ENCODE measurements at places on chromosomes 13 and 19.

- DNase-seq: no peak
Observed at GRCh38 chr13:21913010-21913409, 242.1 kb downstream of the FGF9 start.

GRCh38 chr13:25166306-25166705 lies 5.8 kb downstream of the AMER2 start:
- no peak for DNase-seq

GRCh38 chr19:13164343-13165161 lies 14.3 kb downstream of the IER2 start:
- DNase-seq: no peak

DNA sequence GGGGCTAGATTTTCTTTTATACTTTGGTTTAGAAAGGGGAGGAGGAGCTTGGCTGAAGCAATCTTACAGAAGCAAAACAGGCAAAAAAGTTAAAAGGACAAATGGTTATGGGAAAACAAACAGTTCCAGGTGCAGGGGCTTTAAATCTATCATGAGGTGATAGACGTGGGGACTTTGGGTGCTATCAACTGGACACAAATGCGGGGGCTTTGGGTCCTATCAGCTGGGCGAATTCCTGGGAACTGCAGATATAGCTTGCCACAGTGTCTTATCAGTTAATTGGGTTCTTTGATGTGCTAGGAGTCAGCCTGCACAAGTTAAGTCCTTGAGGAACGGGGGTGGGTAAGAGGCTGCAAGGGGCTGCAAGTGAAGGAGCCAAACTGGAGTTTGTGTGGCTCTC lies 260.6 kb downstream of the TUBA3C start:
- no peak for DNase-seq

DNA sequence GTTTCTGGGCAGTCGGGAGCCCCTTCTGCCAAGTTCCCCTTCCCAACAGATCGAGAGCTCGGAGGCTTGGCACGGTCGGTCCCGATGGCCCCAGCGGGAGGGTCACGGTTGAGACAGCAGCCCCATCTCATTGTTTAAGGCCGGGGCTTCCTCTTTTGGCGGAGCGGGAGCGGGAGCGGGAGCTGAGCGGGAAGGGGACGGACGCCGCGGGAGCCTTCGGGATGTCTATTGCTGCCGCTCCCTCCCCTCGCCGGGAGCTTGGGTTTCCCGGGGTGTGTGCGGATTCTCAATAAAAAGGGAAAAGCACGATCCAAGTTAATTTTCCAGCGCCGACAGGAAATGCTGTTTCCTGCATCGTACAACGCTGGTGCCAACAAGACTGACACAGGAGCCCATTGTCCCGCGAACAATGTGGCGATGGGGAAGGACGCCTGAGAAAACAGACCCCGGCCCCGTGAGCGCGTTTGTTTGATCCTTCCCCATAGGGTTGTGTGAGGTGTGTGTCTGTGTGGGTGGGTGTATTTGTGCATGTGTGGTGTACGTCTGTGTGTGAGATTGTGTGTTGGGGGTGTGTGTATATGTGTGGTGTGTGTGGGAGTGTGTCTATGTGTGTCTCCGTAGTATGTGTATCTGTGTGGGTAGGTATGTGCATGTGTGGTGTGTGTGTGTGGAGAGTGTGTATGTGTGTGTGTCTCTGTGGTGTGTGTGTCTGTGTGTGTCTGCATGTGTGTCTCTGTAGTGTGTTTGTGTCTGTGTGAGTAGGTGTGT lies 36.3 kb upstream of the FLT1 start:
- DNase-seq: no peak

DNA sequence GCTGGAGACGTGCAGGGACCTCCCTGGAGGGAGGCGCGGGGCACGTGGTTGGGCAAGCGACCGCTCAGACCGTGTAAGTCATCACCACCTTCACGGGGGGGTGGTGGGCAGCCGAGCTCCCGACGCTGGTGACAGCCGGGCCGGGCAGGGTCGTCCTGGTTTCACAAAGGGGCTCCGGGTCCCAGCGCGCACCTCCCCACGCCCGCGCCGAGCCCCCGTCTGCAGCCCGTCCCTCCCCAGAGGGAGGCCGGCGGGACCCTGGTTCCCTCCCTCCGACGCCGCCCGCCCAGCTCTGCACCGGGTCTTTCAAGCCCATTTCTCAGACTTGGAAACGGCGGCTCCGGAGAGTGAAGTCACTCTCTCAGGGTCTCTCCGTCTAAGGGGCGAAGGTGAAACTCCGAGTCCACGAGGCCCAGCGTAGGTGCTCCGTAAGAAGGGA lies 729 bp upstream of the ARID3A start:
- DNase-seq: peak; percentile 41

- DNase-seq: no peak
Observed at GRCh38 chr19:10640361-10640760, 13.8 kb upstream of the ILF3 start.

- DNase-seq: no peak
Observed at GRCh38 chr13:80140685-80141084, 200.2 kb downstream of the SPRY2 start.

GRCh38 chr19:46043519-46043918 lies 2.7 kb upstream of the IGFL4 start:
- no peak for DNase-seq

DNA sequence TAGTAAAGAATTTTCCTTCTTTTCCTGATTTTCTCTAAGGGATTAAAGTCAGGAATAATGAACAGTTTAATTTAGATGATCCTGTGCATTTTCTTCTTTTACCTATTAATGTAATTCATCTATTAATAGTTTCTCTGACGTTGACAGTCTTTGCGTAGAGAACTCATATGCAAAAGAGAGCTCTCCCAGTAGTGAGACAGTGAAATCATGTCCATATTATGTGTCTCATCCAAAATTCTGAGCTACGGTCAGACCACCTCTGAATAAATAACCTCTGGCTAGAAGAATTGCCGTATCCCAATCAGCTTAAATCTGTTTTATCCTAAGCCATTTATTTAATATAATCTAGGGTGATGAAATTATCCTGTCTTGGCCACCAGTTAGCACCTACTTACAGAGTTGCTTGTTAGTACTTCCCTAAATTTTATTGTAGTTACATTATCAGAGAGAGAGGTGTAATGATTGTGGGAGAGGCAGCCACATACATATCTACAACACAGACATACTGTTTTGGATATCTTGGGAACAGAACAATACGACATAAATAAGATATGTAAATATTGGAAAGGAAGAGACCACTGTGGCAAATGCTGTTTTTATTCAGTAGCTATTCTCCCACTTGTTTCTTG lies 30.7 kb downstream of the PDS5B start:
- no peak for DNase-seq

- no peak for DNase-seq
Observed at GRCh38 chr19:36916991-36917390, 859 bp downstream of the ZNF568 start.

DNA sequence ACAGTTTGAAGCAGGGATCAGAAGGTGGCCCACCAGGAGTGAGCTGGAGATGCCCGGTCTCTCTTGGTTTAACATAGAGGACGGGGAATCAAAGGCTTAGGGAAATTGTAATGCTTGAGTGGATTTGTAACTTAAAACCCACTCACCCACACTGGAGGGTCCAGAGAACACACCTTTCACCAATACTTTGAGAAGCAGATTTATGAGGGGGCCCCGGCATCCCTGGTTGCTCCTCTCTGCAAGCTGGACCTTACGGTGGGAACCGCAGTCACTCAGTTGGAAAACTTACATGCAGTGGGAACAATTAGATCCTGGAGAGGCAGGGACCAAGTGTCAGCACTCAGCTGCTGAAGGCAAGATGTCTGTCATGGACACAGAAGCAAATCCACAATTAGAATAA lies 20.5 kb downstream of the PPP5C start:
- DNase-seq: no peak

DNA sequence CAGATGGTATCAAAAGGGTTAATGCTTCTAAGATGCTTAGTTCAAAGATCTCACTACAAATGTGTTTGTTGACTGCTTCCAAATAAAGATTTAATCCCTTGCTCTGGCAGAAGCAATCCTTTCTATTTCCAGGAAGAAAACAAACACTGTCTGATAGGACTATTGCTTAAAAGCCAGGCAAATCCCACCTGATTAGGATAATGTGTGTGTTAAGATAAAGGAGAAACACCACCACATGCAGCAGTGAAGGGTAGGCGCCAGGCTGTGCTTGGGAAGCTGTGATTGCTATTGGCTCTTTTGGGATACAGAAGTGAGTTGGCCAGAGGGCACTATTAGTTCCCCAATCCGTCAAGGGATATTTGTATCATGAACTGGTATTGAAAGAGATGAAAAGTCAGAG lies 62.8 kb upstream of the LRCH1 start:
- no peak for DNase-seq

DNA sequence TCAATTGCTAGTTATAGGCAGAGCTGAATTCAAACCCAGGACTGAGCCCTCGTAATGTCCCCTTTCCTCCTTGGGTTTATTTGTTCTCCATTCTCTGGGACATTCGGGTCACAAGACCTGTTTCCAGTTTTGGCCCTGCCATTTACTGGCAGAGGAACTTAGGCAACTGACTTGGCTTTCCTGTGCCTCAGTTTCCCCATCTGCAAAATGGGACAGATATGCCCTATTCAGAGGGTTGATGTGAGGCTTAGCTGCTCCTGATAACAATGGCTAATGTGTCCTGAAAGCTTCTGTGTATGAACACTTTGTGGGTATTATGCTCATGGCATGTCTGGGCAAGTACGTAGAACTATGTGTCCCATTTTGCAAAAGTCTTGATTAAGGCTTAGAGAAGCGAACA lies 996 bp downstream of the ZNF524 start:
- DNase-seq: no peak

GRCh38 chr19:6066661-6067646 lies 43.3 kb downstream of the RFX2 start:
- DNase-seq: no peak

- DNase-seq: no peak
Observed at GRCh38 chr13:29532116-29532515, 63.4 kb downstream of the SLC7A1 start.

- no peak for DNase-seq
Observed at GRCh38 chr19:2945575-2946184, 909 bp upstream of the ZNF77 start.

DNA sequence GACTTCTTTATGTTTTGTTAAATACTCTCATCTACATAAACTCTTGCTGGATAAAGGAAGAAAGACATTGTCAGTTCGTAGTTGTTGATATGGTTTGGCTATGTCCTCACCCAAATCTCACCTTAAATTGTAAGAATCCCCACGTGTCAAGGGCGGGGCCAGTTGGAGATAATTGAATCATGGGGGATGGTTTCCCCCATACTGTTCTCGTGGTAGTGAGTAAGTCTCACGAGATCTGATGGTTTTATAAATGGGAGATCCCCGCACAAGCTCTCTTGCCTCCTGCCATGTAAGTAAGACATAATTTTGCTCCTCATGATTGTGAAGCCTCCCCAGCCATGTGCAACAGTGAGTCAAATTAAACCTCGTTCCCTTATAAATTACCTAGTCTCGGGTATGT lies 3.6 kb downstream of the ADGRE1 start:
- DNase-seq: no peak

DNA sequence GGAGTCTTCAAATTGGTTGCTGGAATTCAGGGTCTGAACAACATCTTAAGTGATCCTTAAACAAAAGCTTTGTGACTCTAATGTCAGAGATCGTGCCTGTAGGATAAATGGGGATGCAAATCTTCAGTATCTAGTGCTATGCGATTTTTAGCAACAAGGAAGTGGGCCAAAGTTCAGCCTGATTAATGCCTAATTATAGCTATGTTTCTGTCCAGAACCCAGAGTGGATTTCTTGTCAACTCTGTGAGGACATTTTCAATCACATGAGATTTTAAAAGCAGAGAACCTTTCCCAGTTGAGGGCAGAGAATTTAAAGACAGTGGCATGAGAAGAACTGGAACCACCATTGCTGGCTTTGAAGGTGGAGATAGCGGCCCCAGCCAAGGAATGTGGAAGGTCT lies 84.3 kb upstream of the PCDH9 start:
- DNase-seq: no peak

GRCh38 chr19:34428549-34429285 lies 536 bp downstream of the UBA2 start:
- peak; percentile 4 for DNase-seq

DNA sequence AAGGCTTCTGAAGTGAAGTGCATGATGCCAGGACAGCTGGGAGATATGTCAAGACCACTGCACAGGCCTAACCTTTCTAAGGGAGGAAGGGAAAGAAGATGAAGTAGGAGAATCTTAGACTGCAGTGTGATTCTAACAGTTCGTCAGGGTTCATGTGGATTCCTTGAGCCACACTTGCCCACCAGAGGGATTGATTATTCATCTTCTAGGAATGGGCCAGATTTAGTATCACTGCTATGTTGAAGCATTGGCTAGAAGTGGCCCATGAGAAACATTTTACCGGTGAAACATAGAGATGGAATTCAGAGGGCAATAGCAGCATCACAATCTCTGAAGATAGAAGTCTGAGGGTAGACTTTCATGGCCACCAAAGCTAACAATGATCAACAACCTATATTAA lies 550.8 kb upstream of the SLITRK1 start:
- DNase-seq: no peak

DNA sequence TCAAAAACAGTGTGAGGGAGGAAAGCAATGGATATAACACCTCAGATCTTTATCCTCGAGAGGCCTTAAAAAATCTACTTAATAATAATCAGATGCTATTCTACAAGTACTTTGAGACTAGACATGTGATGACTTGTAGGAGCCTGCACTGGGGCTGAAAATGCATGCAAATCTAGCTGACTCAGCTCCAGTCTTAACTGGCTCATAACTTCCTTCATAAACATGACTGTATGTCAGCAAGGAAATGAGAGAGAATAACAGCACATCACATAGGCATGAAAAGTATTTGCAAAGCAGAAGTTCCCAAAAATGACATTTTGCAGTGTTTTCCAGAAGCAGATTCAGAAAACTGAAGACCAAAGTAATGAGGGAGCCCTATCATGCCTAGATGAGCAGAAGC lies 38.1 kb downstream of the PSG5 start:
- DNase-seq: no peak

DNA sequence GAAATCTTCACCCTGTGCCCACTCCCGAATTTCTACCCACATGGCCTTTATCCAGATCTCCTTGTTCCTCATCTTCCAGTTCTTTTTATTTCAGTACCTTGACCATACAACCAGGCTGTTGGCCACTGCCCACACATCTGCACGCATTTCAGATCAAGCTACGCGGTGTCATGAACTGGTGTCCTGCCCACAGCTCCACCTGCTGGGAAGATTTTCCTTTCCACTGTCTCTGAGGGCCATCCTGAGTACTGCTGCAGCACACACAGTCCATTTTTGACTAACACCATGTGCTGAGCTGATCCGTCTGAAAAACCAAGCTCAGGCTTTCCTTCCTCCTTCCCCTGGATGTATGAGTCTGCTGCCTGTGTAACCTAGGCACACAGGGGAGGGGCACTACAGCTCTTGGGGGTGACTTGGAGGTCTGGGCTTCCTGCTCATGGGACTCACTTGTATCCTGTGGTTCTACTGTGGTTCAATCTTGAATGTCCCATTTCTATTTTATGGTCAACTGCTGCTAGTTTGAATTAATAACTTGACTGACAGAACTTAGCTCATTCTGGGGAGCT lies 71.9 kb downstream of the WASF3 start:
- no peak for DNase-seq

All from activated CD4-positive, CD25-positive, alpha-beta regulatory T cell treated with anti-CD3 and anti-CD28 coated beads, Interleukin-2, amount 50 U/mL, for 16 hours (primary cell).